ENCODE measurements at places on chromosomes 2 and 18.

DNA sequence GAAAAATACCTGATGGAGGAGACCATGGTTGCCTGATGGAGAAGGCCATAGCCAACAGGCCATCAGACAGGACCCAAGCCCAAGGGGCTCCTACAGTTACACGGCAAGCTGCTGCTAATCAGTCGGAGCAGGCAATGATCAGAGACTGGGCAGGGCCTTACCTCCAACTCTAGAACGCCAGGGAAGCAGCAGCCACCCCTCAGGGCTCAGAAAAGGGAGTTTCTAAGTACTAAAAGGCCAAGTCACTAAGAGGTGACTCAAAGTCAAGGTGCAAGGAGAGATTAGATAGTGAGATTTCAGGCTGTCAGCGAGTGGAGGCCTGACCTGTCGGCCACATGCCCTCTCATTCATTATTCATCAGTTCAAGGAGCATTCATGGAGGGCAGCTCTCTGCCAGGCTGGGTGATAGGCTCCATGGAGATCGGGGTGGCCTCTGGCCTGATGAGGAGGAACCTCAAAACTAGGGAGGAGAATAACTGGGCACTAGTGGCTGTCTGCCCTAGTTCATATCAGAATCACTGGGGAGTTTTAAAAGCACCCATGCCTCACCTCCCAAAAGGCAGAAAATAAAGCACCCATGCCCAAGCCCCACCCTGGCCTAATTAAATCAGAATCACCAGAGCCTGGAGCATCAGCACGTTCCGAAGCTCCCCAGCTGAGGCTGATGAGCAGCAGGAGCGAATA is 3.6 kb downstream of the VIL1 start:
- DNase-seq = no peak

DNA sequence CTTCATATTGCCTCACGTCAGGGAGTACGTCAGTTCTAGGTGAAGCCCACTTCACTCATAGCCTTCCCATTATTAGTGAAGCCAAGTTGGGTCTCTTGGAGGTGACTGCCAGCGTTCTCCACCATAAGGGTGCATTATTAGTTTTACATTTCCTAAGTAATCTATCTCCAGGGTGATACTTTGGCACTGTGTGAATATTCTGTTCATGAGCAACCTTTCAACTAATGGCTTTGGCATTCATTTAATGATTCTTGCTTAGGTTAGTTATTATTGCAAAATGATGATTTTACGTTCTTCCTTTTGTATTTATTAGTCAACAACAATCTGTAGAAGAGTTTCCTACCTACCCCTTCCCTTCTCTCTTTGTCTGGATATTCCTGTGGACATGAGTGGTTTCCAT is 97.5 kb downstream of the MAP4K4 start:
- DNase-seq = no peak

GRCh38 chr2:105324101-105324500 is 5.4 kb downstream of the TGFBRAP1 start:
- DNase-seq = no peak

DNA sequence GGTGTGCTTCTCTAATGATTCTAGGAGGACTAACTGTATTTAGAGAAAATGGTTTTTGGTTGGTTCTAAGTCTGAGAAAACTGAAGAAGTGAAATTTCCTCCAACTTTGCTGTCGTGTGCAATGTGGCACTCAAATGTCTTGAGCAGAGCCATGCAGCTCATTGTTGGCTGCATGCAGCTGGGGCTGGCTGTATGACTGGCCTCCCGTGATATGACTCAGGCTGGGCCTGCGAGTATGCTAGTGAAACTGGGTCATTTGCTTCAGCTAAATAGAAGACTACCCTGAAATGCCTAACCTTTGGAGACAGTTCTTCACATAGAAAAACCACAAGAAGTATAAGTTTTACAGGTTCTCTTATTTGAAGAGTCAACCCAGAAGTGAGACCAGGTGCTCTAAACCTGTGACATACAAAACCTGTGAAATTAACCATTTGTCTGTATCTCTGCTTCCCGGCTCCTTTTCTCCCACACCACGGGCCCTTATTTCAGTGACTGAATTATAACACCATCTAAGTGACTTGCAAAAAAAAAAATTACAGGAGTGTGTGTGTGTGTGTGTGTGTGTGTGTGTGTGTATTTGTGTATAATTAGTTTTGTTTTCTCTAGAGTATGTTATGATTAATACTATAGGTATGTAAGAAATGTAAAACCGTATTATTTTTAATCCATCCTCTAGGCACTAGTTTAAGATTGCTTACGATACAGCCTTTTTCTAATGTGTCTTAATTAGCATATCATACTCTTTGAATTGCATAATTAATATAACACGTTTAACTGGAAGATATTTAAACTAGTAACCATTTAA is 15.9 kb downstream of the POLI start:
- DNase-seq = peak; percentile 32

- DNase-seq = no peak
These were observed 416.0 kb upstream of the HS6ST1 start for GRCh38 chr2:128734521-128735295.

- no peak for DNase-seq
These were observed 89.4 kb downstream of the SCN3A start for GRCh38 chr2:165114346-165114939.

GRCh38 chr2:239370876-239371725 is 29.7 kb downstream of the HDAC4 start:
- no peak for DNase-seq

DNA sequence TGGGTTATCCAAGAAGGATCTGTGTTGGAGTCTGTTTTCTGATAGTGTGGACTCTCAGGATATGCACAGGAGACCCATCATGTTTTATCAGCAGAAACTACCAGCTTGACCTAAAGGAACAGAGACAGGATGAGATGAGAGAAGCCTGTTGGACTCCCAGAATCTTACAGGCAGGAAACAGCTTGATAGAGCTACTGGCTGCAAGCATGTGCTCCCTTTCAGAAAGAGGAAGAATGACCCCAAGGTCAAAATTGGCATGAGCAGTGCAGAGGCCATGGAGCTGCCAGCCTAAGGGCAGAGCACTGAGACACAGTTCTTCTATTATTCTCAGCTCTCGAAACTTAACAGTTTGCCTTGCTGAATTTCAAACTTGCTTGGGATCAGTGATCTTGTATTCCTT is 135.2 kb upstream of the NFATC1 start:
- no peak for DNase-seq

DNA sequence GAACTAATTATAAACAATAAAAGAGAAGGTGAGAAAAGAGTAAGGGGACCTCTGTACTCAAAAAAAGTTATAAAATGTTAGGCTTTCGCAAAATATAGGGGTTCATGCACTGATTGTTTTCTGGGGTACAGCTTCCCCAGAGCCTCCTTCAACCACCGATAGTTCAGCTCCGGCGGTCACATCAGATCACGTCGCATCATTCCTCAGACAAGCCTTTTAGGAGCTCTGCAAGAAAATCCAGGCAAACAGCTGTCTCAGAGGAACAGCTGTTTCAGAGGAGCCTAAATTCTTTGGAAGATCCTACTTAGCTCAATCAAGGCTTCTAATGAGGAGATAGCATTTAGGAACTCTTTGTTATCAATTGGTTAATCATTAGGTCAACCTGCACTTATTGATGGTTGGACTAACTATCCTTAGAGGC is 78.7 kb downstream of the MYCN start:
- DNase-seq = no peak

DNA sequence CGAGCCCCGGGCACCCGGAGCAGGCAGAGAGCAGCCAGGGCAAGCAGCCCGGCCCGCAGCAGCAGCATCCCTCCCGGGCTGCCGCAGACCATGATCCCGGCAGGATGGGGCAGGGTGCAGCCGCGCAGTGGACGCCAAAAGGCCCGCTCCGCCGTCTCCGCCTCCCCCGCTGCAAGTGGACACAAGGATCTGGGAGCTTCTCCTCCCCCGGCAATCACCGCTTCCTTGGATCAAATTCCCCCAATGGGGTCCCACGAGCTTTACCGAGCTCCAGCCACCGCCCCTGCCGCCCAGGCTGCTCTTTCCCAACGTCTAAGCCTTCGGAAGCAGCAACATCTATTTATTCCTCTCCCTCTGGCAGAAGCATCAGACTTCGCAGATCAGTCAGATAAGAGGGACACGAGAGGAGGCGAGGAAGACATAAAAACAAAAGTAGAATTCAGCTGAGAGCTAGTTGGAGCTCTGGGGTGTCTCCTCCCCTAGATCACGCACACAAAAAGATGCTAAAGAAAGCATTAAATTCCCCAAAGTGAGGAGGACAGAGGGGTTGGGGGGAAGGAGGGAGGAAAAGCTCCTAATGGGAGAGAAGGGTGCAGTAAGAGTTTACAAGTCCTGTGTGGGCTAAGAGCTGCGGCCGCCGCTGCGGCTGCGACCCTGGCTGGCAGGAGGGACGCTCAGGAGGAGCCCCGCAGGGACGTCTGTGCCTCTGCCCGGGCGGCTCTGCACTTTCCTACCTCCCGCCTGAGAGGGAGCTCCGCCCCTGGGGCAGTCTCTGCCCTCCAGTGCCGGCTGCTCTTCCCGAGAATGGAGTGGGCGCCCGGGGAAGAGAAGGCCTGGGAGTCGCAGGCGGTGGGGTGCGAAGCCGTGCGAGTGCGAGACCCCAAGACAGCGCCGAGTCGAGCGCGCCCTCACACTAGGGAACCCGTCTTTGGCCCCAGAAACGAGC is at the start of gene FRZB:
Gene FRZB, minus strand, starts transcription at position 177 of the 946 bp plus-strand sequence. Its CDS starts 85 bp downstream, at position 92.
- DNase-seq = no peak

GRCh38 chr2:29606104-29607037 is 315.0 kb downstream of the ALK start:
- DNase-seq = no peak

GRCh38 chr2:72969706-72970105 is 52.4 kb downstream of the EMX1 start:
- no peak for DNase-seq

DNA sequence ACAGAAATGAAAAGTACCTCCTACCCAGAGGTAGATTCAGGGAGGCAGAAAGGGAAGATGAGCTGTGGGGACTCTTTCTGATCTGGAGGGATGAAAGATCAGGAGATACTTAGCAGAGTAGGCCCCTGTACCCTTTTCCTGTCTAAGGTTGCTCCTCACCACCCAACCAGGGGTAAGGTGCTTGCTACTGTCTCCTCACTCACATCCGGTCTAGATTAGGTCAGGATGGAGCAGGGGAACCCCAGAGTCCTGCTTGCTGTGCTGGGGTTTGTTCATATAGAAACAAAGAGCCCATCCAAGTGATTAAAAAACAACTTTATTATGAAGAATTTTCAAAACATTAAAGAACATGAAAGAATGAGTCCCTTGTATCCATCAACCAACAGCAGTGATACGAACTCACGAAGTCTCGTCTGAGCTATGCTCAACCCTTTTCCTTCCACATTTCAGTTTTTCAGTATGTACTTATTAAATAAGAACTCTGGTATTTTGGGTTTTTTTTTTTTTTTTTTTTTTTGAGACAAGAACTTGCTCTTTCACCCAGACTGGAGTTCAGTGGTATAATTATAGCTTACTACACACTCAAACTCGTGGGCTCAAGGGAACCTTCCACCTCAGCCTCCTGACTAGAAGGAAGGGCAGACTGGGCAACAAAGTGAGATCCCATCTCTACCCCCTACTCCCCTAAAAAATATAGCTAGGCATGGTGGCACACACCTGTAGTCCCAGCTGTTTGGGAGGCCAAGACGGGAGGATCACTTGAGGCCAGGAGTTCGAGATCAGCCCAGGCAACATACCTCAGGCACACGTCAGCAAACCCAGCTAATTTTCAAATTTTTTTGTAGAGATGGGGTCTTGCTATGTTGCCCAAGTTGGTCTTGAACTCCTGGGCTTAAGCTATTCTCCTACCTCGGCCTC is 28.5 kb upstream of the MCFD2 start:
- peak; percentile 30 for DNase-seq

- no peak for DNase-seq
These were observed 179.7 kb downstream of the ICOS start for GRCh38 chr2:204116159-204116792.

DNA sequence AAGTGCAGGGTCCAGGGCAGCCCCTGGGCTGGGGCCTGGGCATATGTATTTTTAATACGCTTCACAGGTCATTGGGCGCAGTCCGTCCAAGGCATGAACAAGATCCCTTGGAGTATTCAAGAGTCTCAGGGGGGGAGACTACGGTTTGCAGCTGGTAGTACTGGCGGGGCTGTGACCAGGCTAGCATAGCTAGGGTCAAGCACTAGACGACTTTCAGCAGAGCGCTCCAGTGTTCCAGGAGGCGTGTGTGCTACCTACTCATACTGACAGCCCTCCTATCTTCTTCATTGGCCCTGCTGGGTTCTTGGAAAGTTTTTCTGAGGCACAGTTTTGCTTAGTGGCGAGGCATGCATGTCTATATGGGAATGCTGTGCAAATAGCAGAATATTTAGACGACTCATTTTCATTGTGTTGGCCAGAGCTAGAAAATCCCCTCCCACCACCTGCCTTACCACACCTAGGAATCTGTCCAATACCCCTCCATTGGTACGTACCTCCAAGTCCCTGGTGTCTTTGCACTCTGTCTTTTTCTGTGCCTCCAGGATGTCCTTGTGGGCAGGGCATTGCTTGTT is 68.2 kb downstream of the GLI2 start:
- no peak for DNase-seq

DNA sequence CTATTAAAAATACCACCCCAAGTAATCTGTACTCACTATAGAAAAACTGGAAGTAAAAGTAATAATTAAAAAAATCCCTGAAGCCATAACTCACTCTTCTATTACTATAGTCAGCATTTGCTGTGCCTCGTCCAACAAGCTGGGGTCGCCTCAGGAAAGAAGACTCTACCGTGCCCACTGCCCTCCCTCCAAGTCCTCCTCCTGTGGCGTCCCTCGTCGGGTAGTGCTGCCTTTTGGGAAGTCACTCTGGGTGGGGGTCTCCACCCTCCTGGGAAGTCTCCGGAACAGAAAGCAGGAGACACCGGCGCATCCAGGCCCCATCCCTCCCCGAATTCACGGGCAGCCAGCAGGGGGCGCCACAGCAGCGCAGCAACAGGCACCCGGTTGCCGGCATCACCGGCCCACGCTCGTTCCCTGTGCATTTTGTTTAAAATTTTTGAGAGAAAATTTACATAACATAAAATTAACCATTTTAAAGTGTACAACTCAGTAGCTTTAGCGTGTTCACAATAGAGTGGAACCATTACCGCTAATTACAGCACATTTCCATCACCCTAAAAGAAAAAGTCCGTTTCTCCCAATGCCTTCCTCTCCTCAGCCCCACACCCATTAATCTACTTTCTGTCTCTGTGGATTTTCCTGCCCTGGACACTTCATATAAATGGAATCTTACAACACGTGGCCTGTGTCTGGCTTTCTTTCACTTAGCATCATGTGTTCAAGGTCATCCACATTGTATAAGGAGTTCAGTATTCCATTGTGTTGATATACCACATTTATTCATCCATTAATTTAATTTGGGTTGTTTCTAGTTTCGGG is 62.2 kb downstream of the ADNP2 start:
- DNase-seq = no peak

- peak; percentile 33 for DNase-seq
These were observed 199.4 kb downstream of the ZEB2 start for GRCh38 chr2:144320491-144320890.

GRCh38 chr18:58497845-58498244 is 131.0 kb downstream of the ALPK2 start:
- DNase-seq = no peak

All from stimulated activated CD4-positive, alpha-beta T cell treated with anti-CD3 and anti-CD28 coated beads, Interleukin-15, amount 100 ng/mL, for 1 hour (primary cell).